ENCODE measurements at places on chromosomes 7 and 10. TPM values are rescaled to one million over a fixed set of nuclear protein-coding genes. Genes with fewer than 3 reads are reported as not detected.

The OR9A2 gene
- not detected for total RNA-seq

GRCh38 chr10:50648089-50648934, 24.6 kb upstream of the SGMS1 start:
- no peak for DNase-seq

DNA sequence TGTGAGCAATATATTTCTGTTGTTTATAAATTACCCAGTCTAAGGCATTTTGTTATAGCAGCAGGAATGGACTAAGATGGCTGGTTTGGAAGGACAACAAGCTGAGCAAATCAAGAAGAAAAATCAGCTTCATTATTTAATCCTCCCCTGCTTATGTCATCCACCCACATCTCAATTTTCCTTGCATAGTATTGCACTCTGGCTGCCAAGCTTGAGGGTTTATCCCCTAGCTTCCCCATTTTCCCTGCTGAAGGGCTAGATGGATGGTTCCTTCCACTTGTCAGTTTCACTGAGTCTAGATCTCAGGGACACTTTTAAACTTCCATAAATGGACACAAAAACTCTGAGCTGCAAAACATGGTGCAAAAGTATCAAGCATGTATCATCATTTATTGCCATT, 75.2 kb upstream of the LAMB4 start:
- no peak for DNase-seq

The ATRNL1 gene
- total RNA-seq, result not detected

GRCh38 chr10:73854310-73854709, 20.0 kb downstream of the CAMK2G start:
- DNase-seq, result no peak

The LIPN gene
- not detected for total RNA-seq

- DNase-seq, result no peak
Measured at GRCh38 chr10:71948496-71949067, 15.6 kb upstream of the CHST3 start.

The PARG gene
- total RNA-seq, result 31.0 TPM

The OGDHL gene
- 0.40 TPM for total RNA-seq

- no peak for DNase-seq
Measured at GRCh38 chr10:118207470-118208007, 134.6 kb downstream of the FAM204A start.

The EVX1 gene
- not detected for total RNA-seq

GRCh38 chr10:44834131-44834530, 77.0 kb upstream of the TMEM72 start:
- DNase-seq, result no peak

Measured in mammary epithelial cell (primary cell).